ENCODE measurements at places on chromosomes 11 and 22.

DNA sequence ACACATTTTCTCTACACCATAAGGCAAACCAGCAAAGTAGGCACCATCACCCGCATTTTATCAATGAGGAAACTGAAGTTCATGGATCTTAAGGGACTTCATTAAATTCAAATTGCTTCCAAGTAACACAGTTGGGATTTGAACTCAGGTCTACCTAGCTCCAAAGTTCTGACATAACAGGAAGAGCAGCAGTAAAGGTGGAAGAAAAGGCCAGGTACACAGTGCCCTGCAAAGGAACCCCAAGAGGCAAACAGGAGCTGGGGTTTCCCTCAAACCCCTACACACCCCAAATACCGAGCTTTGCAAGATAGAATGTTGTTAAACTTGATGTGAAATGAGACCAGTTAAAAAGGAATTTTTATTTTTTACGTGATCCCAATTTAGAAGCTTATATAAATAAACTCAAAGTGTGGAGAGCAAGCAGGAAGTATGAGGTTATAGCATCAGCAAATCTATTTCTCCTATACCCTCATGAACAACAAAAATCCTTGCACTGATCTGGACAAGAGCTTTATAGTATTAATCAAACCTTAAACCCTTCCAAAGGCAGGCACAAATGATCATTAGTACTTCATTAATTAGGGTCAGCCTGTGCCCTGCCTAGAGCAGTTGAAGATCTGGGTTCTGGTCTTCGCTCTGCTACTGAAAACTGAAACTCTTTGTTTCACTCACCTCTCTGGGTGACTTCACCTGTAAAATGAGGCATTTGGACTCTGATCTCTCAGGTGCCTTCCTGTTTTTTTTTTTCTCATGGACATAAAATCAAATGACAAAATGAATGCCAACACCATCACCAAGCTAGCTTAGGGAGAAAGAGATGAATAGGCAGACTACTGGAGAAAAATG, 36.5 kb downstream of the SYTL2 start:
- no peak for DNase-seq

GRCh38 chr22:30312053-30312452, 14.7 kb downstream of the TBC1D10A start:
- peak; percentile 77 for DNase-seq

- no peak for DNase-seq
Observed at GRCh38 chr22:50730941-50731661, 6.9 kb upstream of the ACR start.

- peak; percentile 51 for DNase-seq
Observed at GRCh38 chr22:44735518-44736428, 16.6 kb upstream of the ARHGAP8 start.

GRCh38 chr11:88626216-88626615, 288.7 kb upstream of the CTSC start:
- DNase-seq: no peak

Measured in ACHN (cell line).